ENCODE measurements at places on chromosomes 5 and 9.
A peak's percentile ranks its signal among the peaks of the same experiment; 100 is the strongest.

- no peak for DNase-seq
These were observed 10.5 kb downstream of the IRX2 start for GRCh38 chr5:2740876-2741555.

DNA sequence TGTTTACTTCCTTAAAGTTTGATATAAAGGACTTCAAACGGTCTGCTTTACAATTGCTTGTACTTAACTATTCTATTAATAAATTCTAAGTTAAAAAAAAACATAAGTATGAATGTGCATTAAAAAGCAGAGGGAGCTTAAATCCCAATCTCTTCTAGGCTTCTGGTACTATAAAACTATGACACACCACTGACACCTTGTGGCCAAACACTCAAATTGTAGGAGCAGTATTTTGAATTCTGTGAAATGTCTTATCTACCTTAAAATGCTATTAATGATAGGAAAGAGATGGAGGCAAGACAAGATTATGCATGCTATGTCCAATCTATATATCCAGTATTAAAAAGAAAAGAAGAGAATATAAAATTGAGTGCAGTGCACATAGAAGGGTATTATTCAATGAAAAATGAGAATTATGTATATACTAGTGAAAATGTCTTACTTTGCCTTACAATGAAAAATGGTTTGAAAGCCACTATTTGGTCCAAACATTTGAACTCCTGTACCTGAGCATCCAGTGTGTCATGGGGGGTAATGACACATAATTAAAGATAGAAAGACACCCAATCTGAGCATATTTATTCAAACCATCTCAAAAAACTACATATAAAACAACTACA lies 87.6 kb downstream of the ERP44 start:
- peak; percentile 16 for DNase-seq

DNA sequence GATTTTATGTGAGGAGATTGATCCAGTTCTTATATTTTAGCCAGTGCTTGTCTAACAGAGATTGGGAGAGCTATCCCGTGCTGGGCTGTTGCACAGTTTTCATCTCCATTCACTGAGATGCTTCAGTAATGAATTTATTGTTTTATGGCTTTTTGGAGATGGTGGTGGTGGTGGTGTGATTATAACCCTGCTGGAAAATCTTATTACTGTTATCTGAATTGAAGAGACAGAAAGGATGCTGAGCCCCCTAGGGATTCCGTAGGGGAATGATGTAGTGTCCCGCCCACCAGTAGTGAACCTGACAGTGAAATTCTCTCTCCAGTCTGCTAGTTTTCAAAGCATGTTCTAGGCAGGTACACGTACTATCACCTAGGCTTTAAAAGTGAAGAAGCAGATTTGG lies 1.9 kb downstream of the RAI14 start:
- no peak for DNase-seq

- DNase-seq, result peak; percentile 75
These were observed 69.3 kb downstream of the COL15A1 start for GRCh38 chr9:99012957-99013512.

DNA sequence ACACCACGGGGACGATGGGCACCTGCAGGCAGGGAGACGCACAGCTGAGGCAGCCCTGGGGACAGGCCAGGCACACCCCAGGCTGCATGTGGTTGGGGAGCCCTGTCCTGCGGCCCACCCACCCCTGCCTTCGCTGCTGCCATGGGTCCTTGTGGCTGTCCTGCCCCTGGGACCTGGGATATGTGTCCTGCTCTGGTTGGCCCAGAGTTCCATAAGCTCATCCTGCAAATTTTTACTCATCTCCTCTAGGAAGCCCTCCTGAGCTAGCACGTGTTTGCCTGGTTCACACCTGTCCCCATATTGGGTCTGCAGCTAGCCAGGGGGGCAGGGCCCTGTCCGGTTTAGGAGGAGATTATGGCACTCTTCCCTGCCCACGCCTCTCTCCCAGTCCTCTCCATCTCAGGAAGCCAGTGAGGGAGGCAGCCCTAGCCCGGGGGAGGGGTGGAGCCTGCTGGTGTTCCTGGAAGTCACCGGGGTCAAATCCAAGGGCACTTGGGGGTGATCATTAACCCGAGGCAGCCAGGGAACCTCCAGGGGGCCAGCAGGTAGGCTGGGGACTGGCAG lies 12.2 kb downstream of the EGFL7 start:
- DNase-seq, result no peak

- no peak for DNase-seq
These were observed 707 bp upstream of the RIMOC1 start for GRCh38 chr5:41903382-41903891.

- DNase-seq, result no peak
These were observed 31.6 kb downstream of the CDH6 start for GRCh38 chr5:31225118-31225517.

DNA sequence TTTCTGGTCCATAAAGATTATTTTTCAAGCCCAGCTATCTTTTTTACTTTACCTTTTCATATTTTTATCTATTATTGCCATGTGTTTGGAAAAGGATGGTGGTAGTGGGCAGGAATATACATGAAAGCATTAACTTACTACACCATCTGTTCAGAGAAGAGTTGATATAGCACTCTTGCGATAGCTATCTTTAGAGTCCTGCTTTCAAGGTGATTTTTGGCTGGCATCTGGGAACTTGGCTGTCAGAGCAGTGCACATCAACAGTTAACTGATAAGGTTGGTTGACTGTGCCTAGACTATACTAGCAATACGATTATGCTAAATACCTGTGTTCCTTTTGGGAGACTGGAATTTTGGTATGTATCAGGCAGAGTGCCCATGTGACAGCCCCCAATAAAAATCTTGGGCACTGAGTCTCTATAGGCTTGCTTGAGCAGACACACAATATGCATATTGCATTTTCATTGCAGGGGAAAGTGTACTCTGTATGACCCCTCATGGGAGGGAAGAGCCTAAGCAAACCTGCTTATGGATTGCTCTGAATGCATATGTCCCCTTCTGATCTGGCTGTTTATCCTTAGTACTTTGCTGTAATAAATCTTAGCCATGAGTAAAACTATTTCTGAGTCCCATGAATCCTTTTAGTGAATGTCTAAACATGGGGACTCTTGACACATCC lies 227.6 kb upstream of the C9orf72 start:
- no peak for DNase-seq

GRCh38 chr5:30347858-30348257 lies 845.6 kb upstream of the CDH6 start:
- no peak for DNase-seq

DNA sequence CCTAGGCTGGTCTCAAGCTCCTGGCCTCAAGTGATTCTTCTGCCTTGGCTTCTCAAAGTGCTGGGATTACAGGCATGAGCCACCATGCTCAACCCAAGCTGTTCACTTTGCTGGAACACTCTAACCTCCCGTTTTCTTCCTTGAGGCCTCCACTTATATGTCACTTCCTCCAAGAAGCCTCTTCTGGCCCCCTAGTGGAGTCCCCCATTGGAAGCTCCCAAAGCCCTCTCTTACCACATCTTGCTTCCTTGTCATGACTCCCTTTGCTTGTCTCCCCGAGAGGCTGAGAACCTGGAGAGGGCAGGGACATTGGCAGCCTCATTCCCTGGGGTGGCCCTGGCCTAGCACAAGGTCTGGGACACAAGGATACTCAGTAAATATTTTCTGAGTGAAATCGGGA lies 80.8 kb downstream of the PDE6A start:
- no peak for DNase-seq

- no peak for DNase-seq
These were observed 125.0 kb upstream of the STC2 start for GRCh38 chr5:173453167-173453566.

DNA sequence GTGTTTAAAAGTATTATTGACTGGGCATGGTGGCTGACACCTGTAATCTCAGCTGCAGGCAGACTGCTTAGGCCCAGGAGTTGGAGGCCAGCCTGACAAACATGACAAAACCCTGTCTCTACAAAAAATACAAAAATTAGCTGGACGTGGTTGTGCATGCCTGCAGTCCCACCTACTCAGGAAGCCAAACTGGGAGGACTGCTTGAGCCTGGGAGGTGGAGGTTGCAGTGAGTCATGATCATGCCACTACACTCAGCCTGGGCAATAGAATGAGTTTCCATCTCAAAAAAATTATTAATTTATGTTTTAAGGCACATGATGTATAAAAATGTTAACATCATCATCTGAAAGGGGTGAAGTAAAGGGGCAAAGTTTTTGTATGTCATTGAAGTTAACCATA lies 49.7 kb upstream of the FNIP1 start:
- DNase-seq, result no peak

- peak; percentile 4 for DNase-seq
These were observed 1.7 kb downstream of the CORO2A start for GRCh38 chr9:98190757-98191105.

DNA sequence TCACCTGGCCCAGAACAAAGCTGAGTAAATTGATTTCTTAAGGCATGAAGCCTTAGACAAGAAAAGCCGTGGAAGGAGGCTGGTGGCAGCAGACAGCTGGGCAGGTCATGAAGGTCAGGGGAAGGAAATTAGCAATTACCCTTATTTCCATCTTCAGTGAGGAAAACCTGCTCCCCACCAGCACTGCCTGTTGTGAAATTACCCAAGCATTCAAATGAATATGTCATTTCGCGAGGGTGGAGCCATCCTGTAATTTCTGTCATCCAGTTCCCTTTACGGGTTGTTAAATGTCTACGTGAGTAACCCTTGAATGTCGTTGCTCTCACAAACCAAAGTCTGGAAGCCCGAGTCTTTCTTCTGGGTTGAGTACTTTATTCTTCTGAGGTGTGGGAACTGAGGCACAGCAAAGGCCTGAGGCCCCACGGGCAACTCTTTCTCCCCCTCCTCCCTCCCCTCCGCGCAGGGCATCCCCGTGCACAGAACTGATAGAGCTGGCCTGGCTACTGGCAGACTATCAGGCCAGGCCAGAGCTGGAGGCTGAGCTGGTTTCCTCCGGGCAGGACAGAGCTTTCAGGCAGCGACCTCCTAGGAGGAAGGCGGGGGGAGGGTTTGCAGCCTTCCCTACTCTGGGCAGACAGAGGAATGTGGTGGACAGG lies 22.0 kb upstream of the AK3 start:
- peak; percentile 65 for DNase-seq

- no peak for DNase-seq
These were observed 80.2 kb downstream of the PLAC8L1 start for GRCh38 chr5:146025114-146025680.
